T-helper 2 cell treated with Interferon-gamma antibody and Interleukin-4, amounts not matched to agents 5 μg/mL and 100 μg/mL, for 36 hours (primary cell): ENCODE measurements at places on chromosomes 4 and X.

DNA sequence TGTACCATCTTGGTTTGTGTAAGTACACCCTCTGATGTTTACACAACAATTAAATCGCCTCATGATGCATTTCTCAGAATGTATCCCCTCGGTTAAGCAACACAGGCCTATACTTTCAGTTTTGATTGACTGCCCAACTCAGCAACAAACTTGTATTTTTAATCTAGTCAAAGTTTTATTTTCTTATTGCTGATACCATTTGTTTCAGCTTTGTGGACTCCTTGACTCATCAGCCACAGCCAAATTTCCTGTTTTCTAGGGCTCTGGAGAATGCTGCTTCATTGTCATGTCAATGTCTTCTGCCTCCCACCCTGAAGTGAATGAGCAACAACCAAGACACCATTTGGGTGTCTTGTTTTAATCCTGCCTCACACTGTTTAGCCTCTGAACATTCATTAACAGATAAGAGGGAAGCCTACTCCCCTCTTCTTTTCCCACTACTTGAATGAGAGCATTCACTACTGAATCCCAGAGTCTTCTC, 14.0 kb downstream of the BBS12 start:
- peak; percentile 35 for DNase-seq

GRCh38 chrX:768596-768995, 138.0 kb downstream of the SHOX start:
- no peak for DNase-seq

- DNase-seq, result no peak
Measured at GRCh38 chrX:85930099-85930498, 117.3 kb downstream of the CHM start.

- no peak for DNase-seq
Measured at GRCh38 chr4:70754470-70754869, 32.7 kb downstream of the RUFY3 start.

DNA sequence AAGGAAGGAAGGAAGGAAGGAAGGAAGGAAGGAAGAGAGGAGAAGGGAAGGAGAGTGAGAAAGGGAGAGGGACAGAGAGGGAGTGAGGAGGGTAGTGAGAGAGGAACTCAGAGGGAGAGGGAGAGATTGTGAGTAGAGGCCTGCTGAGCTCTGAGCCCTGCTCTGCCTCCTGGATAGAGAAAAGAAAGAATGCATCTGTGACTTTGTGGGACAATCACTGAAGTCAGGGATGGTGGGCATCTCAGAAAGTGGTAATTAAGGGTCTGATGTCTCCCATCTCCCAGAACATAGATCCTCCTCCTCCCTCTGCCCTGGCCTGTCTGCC, 142.9 kb upstream of the BANK1 start:
- no peak for DNase-seq
